ENCODE measurements at places on chromosomes 2 and 18.
A peak's percentile ranks its signal among the peaks of the same experiment; 100 is the strongest.

DNA sequence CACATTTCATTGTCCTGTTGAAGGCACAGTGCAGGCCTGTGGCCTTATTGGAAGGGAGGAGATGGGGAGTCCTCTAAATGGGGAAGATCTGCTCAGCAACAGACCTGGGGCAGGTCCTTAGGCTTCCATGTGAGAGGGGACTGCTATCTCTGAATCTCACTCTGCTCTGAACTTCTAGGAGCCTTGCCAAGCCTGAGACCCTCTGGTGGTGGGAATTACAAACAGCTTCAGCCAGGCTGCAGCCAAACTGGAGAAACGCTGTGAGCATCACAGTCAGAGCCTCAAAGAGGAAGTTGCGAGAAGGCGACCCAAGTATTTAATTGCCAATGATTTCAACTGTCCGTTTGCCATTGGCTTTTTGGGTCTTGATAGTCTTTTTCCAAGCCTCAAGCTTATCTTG is 66.8 kb upstream of the MC2R start:
- no peak for DNase-seq

DNA sequence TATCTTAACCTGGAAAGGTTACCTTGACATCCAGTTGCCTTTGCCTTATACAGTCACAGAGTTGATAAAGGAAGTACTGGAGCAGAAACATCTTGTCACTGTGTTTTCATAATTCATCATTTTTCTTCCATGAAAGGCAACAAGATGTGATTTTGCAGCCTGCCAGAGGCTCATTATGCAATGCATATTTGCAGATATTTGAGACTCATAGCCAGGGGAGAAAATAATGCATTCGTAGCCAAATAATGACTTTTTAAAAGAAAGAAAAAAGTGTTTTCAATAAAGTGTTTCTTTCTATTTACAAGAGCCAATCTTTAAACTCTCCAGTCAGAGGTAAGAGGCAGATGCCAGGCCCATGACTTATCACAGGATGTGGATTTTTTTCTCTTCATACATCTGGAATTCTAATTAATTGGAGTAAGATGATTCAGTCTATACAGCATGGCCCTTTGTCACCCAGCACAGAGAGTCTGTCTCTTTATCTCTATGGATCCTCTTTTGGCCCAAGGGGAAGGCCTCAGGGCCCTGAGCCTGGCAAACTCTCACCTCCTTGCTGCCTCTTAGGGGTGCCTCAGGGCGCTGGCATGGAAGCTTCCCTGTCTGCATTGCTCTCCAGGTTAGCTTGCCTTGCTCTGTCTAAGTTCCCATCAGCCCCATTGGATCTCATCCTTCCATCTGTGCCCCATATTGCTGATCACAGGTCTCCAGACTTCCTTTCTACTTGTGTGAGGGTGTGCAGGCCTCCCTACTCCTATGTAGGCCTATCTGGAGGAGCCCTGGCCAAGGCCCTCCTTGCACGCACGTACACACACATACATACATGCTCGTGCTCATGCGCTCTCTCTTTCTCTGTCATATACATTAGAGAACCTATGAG is 247.7 kb downstream of the TPGS2 start:
- DNase-seq, result peak; percentile 76

- no peak for DNase-seq
Observed at GRCh38 chr2:71071681-71072398, 3.4 kb downstream of the NAGK start.

GRCh38 chr18:6683112-6683876 is 46.2 kb upstream of the ARHGAP28 start:
- DNase-seq, result no peak

DNA sequence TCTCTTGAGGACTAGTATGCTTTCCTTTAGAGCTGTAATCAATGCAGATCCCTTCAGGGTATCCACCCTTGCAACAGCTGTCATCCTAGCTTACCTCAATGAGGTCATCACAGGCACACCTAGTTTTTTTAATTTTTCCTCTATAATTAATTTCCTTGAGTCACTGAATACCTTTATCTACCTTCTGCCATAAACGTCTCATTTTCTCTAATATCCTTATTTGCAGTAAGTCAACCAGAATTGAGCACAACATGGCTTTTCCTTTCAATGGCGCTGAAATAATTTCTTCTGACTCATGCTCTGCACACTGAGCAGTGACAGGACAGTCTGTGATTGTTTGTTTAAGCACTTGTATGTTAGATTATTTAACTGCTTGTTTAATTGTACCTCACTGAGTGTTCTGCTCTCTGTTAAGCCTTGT is 49.4 kb downstream of the ETAA1 start:
- DNase-seq, result no peak

DNA sequence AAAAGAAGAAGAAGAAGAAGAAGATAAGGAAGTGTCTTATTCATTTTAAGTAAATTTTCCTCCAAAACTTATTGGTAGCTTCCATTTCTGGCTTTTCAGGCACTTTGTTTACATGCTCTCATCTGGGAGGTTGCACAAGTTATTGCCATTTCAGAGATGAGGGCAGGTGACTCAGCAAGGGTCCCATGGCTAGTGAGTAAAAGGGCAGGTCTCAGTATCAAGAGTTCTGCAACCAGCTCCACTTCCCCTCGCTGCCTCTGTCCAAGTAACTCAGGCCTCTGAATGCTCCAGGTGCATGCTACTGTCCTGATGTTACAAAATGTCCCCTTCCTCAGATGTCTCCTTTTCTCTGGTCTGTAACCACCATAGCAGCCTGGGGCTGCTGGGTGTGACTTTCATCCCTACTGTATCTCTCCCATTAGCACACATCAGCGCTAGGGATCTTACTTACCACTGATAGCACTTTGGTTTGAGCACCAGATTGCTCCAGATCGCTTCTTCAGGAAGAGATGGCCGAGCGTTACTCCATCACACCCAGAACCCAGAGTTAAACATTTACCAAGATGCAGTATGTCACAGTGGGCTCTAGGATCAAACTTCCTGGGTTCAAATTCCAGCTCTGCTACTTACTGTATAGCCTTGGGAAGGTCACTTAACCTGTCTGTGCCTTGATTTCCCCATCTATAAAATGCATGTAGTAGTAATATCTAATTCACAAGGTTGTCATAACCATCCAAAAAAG is 57.4 kb upstream of the LAPTM4A start:
- DNase-seq, result no peak

DNA sequence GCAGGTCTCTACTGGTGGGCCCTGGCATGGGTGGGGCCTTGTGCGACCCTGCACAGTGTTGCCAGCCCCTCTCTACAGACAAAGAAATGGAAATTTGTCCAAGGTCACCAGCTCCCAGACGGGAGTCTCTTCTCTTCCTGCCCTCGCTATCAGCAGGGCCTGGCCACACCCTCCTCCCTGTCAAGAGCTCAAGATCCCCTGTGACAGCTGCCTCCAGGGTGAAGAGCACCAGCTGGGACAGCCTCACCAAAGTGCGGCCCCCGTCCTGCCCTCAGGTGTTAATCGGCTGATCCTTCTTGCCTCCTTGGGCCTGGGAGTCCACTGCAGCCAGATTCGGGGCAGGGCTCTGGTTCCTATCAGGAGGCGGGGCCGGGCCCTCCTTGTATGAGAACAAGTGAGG is 259.1 kb downstream of the TWIST2 start:
- DNase-seq, result no peak

GRCh38 chr2:64930258-64930671 is 58.9 kb upstream of the SLC1A4 start:
- DNase-seq, result no peak

DNA sequence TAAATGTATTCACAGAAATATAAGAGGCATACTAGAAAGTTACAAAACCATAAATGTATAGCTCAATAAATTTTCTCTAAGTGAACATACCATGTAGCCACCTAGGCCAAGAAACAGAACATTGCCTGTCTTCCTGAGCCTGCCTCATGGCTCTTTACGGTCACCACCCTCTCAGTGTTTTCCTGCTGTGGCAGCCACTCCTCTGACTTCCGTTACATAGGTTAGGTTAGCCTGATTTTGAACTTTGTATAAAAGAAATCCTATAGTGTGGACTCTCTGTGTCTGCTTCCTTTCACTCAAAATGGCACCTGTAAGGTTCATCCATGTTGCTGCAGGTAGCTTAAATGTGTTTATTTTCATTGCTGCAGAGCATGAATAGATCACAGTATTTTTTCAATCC is 11.6 kb upstream of the ST3GAL5 start:
- DNase-seq, result no peak

DNA sequence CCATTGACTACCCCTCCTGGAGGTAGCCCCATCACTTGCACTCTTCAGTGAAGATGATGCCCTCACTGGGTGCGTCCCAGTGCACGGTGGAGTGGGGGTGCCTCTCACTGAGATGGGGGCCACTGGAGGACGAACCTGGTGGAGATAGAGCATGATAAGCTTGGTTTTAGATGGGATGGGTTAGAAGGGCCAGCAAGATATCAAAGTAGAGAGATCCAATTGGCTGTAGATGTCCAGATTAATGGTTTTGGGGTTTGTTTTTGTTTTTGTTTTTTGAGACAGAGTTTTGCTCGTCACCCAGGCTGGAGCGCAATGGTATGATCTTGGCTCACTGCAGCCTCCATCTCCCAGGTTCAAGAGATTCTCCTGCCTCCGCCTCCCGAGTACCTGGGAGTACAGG is 28.3 kb downstream of the DPYSL5 start:
- DNase-seq, result no peak

DNA sequence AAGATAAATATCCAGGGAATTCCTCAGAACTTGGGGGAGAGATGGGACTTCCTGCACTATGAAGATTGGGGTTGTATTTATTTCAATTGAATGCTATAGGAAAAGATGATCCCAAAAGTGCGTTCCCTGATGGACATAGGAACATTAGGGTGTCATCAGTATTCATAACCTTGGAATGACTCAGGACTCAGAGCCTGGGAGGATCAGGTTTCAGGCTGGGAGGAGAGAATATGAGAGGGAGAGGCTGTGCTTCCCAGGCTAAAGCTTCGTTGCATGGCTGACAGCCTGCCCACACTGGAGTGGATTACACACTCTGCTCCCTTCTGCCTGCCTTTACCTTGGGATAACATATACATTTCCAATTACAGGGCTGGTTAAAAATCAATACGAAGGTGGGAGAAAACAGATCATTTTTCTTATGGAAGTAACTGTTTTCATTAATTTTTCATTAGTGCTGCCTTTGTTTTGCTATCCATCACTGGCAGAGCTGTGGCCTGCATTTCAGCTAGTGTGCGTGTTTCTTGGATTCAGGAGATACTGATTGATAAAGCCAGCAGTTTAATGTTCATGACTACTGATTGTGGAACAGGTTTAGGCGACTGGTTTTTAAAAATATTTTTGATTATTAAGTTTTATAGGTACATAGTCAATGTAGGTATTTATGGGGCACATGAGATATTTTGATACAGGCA is 118.7 kb downstream of the KCTD1 start:
- peak; percentile 49 for DNase-seq

- no peak for DNase-seq
Observed at GRCh38 chr2:46717344-46718121, 198.1 kb downstream of the MCFD2 start.

DNA sequence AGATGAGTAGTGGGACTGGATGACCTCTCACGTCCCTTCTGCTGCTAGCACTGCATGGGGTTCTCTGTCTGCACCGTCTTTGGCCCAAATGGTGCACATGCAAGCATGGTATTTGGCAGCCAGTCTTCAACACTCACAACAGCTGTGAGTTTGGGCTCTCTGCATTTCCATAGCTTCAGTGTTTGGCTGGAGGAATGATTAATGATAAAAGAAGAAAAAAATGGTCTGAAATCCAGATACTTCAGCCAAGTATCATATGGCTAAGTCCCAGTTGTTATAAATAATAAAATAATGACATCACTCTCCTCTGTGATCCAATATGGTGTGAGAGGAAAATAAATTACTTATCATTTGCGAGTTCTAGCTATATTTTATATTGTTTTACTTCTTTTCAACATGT is 173.3 kb downstream of the DCDC2C start:
- no peak for DNase-seq

GRCh38 chr18:52353589-52353988 is 13.6 kb downstream of the DCC start:
- DNase-seq, result no peak

DNA sequence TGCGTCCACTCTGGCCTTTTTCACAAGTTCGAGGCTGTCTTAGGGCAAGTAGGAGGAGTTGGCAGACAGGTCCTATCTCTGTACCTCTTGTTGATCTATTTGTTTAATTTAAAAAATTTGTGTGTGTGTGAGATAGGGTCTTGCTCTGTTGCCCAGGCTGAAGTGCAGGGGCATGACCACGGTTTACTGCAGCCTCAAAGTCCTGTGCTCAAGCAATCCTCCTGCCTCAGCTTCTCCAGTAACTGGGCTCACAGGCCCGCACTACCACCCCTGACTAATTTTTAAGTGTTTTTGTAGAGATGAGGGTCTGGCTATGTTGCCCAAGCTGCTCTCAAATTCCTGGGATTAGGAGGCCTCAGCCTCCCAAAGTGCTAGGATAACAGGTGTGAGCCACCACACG is 4.2 kb upstream of the SLC35F6 start:
- no peak for DNase-seq

DNA sequence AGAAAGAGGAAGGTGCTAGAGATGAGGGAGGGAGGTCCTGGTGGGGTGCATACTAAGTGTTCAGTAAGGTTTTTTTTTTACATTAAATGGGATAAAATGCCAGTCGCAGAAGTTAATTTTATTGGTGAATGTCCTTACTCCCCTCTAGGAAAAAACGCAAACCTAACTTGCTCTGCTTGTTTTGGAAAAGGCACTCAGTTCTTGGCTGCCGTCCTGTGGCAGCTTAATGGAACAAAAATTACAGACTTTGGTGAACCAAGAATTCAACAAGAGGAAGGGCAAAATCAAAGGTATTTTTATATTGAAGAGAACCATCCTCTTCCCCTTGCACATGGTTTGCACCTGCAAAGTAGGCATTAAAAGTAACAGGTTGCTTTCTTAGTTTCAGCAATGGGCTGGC is 12.7 kb upstream of the IL18R1 start:
- DNase-seq, result no peak

DNA sequence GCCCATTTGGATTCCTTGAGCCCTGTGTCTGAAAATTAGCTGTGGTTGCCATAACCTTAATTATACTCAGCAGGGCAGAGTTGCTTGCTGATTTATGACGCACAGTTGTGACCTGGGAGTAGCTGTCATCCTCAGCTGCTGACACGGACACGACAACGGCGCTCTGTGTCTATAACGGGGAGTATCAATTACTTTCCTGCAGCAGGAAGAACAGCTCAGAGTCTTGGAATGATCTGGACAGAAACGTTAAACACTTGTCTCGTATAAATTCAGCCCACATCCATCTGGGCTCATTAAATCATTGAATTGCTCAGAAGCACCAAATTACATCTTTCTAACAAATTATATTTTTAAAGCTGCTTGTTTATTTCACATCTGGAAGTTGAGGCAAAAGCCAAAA is 116.3 kb downstream of the SEPTIN10 start:
- DNase-seq, result peak; percentile 36

DNA sequence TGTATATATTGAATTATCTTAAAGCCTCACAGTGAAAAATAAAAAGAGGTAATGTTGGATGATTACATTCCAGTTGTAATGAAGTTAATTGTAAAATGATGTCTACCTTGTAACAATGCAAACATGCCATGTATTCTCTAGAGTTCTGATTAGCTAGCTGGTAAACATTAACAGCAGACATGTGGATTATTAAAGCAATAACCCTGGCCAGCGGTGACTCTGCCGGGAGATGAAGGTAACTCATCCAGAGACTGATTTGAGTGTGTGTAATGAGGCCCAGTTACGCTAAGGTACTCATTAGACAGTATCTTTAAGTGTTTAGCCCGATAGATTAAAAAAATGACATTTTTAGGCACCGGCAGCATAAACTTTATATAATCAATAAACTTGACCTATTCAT is 79.6 kb upstream of the REV1 start:
- DNase-seq, result no peak
